ENCODE measurements at places on chromosomes 6 and 20.

DNA sequence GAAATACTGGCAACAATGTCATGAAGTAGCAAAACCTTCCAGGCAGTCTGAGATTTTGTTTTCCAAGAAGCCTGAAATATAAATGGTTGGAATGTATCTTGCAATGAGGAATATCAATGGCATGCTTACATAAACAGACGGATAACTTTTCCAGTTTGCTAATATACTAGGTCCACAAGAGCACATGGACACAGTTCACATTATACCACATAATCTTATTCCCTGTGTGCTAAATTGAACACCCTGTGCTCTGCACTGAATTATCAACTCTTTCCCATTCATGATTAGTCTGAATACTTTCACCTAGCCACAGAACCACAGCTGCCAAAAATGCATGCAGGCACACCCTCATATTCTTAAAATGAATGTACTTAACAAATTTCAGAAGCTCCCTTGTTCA, 274.3 kb downstream of the COL12A1 start:
- DNase-seq = peak; percentile 73

- DNase-seq = peak; percentile 50
These were observed 33.9 kb downstream of the KCNK17 start for GRCh38 chr6:39280247-39280731.

DNA sequence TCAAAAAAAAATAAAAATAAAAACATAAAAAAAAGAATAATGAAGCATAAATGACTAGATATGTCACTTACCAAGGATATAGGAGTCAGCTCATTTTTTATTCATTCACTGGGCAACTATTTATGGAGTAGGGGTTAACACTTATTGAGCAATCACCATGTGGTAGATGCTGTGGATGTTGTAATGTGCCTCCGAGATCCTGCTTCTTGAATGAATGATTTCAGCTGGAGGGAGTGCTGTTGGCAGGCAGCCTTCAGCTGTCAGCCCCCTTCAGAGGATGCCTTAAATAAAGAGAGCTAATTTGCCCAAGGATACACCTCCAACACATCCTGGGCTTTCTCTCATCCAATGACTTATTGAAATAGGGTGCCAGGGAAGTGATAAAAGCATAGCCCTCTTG, 229.5 kb upstream of the DTNBP1 start:
- no peak for DNase-seq

- DNase-seq = no peak
These were observed 185.8 kb downstream of the TMEM242 start for GRCh38 chr6:157137501-157137900.

GRCh38 chr6:115120391-115120790, 777.6 kb upstream of the HS3ST5 start:
- no peak for DNase-seq

DNA sequence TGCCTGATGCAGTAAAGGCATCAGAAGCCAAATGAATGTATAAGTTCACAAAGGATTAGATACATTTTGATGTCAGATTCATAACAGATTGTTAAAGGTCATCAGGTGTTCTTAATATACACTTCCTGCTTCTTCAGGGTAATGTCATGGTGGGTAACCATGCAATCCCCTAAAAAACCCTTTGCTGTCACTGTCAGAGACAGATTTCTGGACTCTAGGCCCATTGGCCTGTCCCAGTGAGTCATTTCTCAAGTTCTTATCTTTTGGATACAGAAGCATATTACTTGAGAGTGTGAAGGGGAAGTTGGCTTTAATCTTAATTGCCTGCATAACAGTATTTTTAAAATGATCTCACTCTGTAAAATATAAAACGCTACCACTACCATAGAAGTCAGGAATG, 895.6 kb upstream of the MAP3K7 start:
- DNase-seq = no peak

- no peak for DNase-seq
These were observed 88.9 kb downstream of the ARMC2 start for GRCh38 chr6:108937170-108937569.

DNA sequence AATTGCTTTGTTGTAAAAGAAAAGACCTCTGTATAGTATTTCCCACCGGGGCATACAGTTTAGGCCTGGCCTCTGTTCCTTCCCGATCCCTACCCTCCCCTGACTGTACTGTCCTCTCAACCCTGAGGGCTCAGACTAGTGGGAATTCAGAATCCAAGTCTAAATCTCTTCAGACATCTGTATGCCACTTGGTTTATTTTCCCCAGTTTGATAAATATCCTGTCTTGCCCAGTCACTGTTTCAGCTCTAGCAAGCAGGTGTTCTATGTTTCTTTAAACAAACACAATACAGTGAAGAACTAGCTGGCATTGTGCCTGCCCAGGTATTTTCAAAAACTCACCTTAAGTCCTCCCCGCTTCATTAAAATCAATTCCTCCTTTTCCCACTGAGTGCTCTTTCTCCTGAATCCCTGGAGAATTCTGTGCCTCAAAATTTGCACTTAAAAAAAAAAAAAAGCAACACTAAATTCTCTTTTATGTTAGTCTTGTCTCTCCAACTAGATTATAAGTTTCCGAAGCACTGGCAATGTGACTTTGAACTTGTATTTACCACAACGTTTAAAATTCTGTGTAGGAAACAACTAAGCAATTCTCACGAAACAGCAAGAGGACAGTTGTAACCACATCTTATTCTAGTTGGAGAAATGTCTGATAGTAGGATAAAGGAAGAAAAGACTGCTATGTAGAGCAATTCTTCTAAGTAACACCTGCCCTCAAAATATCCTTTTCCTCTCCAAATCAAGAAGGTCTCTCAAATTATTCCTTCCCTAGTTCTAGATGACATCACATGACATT, 112.0 kb upstream of the CARMIL1 start:
- no peak for DNase-seq

DNA sequence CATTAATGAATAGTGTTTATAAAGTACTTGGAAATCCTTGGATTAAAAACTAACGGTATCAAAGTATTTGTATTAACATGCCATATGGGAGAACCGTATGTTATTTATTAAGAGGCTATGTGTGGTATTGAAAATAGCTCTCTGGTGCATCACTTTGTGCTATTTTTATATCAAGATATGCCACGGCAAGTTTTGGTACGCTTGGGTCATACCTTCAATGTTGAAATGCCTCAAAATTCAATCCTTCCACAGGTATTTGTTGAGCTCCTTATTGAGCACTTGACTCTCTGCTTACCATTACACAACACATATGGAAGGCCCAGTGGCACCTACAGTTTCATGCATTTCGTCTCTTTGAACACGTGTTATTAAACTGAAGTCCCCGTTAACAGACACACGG, 647.9 kb downstream of the KIF16B start:
- DNase-seq = no peak

DNA sequence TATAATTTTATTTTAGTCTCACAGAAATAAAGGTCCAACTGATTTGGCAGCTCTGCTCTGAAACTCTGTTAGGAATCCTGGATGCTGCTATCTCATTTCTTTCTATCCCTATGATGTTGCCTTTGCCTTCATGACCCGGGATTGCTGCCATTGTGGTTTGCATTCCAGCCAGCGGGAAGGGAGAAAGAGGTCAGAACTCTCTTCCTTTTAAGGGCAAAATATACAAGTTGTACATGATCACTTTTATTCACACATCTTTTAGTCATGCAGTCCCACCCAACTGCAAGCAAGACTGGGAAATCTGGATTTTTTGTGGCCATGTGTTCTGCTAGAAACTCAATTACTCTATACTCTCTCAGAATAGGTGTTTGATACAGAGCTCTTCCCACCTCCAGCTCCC, 263.1 kb upstream of the ZFP64 start:
- peak; percentile 75 for DNase-seq

GRCh38 chr20:63775096-63775978, 35.8 kb downstream of the SLC2A4RG start:
- peak; percentile 5 for DNase-seq

GRCh38 chr20:51636123-51636522, 93.6 kb upstream of the NFATC2 start:
- DNase-seq = no peak

DNA sequence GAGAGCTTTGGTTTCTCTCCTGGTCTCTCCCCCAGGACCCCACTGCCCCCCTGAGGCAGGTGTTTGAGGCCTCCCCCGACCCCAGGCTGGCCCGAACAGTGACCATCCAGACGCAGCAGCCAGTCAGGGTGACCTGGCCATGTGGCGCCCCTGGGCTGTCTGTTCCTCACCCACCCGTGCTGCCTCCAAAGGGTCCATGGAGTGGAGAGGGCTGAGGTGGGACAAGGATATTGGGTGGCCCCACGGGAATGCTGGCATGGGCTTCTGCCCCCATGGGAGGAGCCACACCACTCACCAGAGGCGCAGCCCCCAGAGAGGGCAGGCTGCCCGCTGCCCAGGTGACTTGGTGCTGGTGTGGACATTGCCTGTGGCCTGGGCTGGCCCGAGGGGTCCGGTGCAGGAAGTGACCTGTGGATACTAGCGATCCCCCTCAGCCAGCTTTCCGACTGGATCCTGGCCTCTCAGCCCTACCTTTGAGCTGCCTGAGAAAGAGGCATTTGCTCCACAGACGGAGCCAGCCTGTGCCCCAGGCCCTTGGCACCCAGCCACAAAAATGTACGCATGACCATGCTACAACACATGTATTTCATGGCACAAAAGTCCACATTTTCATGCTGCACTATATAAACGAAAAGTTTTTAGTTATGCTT, 50.8 kb downstream of the BCAS4 start:
- DNase-seq = no peak

DNA sequence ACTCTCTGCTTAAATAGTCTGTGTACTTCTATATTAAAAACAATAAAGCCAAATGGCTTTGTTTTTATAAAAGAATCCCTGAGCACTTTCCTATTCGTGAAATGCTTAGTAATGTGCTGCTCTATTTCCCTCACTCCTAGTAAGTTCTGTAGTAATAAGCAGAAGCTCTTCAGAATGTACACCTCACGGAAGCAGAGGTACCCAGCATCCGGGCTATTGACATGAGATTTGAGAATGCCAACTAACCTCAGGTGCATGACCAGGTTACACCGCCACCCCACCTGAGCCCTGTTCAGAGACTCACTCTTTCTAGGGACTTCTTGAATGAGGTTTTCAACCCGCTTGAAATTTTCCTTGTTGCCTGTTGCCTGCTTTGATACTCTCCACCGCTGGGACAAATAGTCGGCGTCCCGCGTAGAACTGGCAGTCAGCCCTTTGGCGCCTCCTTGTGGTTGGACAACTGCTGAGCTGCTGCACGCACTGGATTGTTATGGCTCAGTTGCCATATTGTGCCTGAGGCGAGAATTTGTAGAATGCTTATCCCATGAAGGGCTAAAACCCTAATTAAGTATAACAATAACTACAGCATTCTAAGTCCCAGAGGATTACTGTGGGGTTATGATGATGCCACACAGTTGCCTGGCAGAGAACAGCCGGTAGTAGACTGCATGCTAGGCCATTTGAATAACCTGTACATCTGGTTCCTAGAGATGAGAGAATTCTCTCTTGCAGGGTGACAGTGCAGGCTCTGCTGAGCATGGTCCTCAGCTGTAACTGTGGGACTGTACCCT, 95.4 kb downstream of the KHDC1L start:
- DNase-seq = peak; percentile 66

DNA sequence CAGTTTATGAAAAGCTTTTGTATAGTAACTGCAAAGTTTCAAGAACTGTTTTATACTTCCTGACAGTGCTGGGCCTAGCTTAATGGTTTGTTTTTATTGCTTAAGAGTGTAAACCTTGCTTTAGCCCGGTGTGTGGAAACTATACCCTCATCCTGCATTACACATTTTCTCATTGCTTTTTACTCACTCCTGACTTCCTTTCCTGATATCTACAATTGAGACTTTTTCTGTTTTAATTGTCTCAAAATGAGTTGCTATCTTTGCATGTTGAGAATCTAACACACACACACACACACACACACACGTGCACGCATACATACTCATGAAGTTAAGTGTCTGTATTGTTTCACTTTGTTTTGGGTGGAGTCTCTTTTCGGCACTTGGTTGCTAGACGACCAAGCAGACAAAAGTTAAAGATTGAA, 16.7 kb downstream of the BMP2 start:
- DNase-seq = no peak

GRCh38 chr20:53681352-53682212, 87.9 kb upstream of the ZNF217 start:
- no peak for DNase-seq

DNA sequence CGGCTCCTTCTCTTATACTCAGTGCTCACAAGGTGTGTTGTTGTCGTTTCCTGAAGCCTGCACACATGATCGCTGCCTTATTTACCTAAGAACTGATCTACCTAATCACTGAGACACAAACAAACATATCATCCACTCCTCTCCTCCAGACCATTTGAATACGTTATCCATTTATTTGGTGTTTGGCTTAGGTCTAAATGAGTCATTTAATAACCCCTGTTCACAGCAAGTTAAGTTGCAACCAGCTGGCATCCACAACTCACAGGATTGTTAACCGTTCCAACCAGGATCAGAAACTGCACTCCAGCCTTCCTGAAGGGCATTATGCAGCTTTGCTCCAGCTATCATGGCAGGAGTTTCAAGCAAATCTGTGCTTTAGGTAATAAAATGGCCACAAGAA, 511.1 kb upstream of the MAP3K7 start:
- no peak for DNase-seq

- DNase-seq = no peak
These were observed 504.5 kb downstream of the CD83 start for GRCh38 chr6:14622085-14622484.

- no peak for DNase-seq
These were observed 54.6 kb downstream of the HMGCLL1 start for GRCh38 chr6:55524441-55524840.

- peak; percentile 57 for DNase-seq
These were observed 2.7 kb upstream of the MICA start for GRCh38 chr6:31400467-31401289.

GRCh38 chr20:24455081-24455480, 14.3 kb upstream of the SYNDIG1 start:
- DNase-seq = no peak

DNA sequence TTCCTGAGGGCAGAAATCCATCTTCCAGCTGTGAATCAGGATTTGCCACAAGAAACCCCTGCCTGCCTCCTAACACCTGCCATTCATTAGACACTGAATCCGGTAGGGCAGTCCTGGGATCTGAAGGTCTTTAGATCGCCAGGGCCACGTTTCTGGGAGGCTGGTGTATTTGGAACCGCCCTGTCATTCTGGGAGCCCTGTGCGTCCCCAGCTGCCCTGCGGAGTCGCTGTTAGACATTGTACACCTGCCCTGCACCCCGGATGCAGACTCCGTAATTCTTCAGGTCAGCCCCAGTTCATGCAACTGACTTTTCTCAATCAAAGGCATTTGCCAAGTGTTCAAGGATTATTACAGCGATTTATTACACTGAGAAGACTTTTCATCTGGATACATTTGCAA, 193.2 kb downstream of the TBC1D7 start:
- no peak for DNase-seq

GRCh38 chr20:8082989-8083388, 49.1 kb upstream of the PLCB1 start:
- peak; percentile 76 for DNase-seq

GRCh38 chr6:81793821-81794475, 41.5 kb upstream of the TENT5A start:
- DNase-seq = no peak

DNA sequence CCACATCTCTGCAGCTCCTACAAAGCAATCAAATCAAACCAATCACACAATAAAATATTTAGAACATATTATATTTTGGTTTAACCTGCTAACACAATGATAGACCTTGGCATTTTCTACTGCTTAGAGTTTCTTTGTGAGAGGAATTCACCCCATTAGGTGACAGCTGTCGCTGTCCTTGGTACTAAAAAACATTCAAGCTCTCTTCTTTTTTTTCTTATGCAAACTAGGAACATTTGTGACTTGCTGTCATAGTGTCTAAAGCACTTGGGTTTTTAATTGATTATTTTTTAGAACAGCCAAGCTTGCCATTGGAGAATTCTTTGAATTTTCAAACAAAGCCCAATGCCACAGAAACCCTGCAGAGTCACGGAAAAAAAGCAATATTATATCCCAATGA, 46.4 kb downstream of the CNR1 start:
- no peak for DNase-seq
